T-cell (primary cell): ENCODE measurements at places on chromosomes 3 and 15.

GRCh38 chr3:187922704-187923416, 177.6 kb upstream of the BCL6 start:
- no peak for DNase-seq

DNA sequence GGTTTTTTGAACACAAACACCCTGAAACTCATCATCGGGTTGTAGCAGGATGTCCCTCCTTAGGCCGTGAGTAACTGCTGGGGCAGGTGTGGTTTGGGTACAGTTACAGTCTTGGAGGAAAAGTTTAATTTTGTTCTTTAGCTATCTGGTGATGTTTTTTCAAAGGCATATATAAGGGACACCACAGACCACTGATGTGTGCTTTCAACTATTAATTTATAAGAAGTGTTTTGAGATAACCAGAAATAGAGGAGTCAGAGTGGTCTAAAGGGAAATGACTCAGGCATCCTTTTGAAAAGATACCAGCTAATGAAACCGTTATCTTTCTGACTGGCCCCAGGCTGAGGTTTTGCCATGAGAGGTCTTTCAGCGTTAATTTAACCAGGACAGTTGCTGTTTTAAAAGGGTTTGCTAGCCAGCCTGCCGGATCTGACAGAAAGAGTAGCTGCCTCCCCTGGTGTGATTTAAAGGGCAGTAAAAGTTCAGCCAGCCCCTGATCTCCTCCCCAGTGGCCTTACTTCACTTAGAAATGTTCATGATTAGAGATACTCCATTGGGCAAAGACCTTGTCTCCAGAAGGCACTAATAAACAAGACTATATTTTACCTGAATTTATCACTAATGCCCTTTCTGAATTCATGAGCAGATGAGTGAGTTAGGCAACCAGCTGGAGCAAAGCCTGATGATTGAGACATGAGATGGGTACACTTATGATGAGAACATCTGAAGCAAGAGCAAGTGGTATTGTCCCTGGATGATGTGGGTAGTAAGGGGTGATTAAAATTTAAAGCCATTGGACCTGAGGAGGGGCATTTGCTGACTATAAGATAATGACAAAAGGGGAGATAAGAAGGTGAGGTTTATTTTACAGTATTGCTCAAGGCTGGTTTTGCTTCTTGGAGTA, 482.5 kb upstream of the TBL1XR1 start:
- DNase-seq, result no peak

GRCh38 chr3:45795882-45796765, at the start of gene SLC6A20:
TSS of gene SLC6A20 (minus strand) at chr3:45796536. CDS start at chr3:45796419, 117 bp downstream.
- no peak for DNase-seq

DNA sequence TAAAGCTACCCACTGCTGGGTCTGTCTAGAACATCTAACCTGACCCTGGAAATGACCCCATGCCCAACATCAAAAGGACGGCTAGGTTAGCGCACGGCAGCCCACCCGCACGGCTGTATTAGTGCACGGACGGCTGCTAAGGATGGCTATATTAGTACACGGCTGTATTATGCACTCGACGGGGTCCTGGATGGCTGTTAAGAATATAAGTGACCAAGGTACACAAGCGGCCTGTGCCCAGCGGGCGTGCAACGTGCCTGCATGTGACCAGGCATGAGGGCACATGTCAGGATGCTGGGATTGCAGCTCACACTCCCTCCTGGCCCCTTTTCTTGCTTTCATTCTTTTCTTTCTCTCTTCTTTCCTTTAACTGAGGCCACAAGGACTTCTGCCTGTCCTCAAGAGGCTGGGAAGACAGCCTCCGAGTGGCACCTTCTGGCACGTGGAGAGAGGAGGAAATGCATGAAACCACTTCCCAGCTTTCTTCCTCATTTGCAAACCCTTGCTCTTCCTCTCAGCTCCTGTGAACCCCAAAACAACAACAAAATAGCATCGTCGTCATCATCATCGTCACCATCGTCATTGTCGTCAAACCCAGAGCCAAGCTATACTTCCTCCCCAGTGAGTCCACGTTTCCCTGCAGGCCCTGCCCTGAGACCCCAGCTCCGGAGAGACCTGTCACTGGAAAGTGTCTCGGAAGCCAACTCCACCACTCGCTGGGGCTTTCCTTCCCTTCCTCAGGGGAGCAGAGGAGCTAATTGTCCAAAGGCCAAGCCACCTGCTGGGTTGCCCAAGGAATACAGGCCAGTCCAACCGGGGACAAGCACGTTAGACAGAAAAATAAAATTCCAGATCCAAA, 101.8 kb downstream of the CHSY1 start:
- DNase-seq, result no peak

GRCh38 chr3:196643761-196644160, 4.3 kb downstream of the NRROS start:
- no peak for DNase-seq

DNA sequence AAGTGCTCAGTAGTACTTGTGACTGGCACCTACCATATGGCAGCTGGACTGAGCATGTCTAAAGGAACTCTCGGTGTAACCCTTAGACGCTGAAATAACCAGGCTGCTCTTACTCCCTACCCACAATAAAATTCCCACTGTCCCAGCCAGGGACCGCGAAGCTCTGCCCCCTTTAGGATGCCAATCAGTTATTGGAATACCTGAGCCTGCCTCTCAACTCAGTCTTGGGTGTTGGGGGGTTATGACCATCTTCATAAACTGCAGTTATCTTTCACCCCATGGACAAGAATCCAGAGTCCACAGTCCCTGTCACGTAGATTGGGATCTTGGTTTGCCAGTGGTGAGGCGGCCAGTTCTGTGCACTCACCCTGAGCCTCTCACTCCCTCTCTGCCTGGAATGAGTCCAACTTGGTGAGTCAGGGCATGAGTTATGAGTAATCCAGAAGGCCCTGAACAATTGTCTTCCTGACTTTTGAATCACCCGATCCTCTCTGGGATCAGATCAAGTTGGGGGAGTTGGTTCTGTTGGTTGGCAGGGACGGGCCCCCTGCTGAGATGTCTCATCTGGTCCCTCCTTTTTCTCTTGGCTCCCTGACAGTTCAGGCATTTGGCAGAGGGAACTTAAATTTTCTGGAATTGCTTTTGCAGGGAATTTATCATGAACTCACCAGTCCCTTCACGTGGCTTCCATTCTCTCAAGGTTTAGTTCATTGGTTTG, 120.1 kb upstream of the UBE2E1 start:
- DNase-seq, result no peak

GRCh38 chr15:60052796-60053195, 48.7 kb downstream of the FOXB1 start:
- DNase-seq, result no peak

DNA sequence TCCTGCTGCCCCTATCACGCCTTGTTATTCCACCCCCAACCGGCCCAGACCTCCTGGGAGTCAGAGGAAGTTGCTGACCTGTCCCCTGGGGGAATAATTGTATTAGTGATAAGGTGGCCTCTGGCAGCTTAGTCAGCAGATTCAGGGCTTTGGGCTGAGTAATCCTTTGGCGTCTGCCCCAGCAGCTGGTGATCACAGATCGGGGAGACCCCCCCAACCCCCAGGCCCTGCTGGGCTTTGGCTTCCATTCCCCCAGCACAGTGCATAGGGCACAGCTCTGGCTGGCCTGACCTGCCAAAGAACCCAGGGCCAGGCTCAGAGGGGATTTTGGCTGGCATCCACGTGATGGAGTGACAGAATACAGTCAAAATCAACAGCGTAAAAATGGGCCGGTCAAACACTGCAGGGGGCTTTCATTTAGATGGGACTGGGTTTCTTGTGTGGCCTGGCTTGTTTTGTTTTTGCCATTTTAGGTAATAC, 3.9 kb upstream of the NR2E3 start:
- no peak for DNase-seq

DNA sequence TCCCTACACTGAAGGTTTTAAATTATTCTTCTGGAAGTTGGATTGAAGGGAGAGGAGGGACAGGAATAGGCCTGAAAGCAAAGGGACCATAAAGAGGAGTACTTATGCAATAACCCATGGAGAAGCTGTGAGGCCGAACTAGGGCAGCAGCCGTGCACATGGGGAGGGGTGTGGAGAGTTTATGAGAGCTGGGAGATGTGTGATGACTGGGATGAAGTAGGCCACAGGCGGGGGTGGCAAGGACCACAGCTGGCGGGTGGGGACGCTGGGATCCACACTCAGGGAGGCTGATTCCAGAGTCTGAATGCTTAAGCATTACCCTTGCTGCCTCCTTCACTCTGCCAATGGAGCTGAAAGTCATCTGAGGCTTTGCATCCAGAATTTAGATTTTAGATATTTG, 123.8 kb downstream of the ARNT2 start:
- no peak for DNase-seq

DNA sequence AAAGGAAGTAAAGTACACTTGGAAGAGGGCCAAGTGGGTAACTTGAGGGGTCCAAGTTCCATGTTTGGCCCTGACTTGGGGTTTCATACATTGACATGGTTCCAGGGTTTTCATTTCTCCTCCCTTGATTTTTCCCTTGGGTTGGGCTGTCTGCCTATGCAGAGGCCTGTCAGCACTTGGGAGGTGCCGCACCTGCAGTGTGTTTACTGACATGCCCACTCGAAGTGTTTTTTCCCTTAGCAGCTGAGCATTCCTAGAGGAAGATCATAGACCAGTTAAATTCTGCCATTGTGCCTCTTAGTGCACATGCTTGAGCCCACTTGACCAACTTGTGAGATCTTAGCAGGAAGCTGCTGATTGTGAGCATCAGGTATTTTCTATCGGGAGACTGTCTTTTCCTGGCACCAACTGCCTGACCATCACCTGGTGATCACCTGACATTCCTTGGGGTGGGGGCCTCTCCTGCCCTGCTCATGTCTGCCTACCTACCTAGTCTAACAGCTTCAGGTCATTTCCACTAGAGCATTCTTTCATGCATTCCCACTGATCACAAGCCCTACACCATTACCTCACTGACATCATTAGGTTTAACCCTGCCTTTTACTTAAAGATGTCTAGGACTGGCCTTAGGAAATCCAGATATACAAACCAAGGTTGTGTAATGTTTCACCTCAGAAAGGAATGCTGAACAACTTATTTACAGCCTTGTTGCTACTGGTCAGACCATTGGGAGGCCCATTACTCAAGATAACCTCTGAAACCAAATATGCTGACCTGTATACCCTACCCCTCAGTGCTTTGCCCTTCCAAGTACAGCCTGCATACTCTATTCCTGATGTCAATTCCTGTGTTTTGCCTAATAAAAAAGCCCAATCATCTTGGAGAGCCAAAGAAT, 68.3 kb downstream of the CD47 start:
- DNase-seq, result no peak

- no peak for DNase-seq
Measured at GRCh38 chr3:16478516-16478915, 35.0 kb downstream of the RFTN1 start.

DNA sequence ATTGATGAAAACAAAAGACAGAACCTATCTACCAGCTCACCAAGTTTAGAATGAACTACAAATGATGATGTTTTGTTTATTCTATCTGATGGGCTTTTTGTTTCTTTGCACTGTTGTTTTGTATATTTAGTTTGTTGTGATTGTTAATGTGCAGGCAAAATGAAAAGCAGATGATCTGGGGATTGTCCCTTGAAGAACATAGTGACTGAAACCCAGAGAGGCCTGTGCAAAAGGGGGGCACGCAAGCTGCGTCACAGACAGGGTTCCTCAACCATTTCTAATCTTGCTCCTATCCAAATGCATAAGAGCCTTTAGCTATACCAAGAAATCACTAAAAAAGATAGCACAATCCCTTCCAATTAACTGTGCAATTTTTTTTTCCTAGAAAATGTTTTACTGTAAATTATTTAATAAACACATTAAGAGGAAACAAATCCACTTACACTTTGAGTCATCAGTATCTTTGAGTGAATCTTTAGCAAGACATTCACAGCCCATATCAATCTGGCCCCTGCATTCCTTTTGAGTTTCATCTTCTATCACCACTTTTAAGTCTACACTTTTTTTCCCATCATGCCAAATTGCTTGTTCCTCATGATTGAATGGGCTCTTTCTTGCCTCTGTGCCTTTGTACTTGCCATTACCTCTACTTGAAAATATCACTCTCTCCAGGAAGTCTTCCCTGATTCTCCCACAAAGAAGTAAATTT, 220.3 kb downstream of the ATP8B4 start:
- DNase-seq, result no peak

- no peak for DNase-seq
Measured at GRCh38 chr15:87947560-87947959, 309.0 kb downstream of the NTRK3 start.

DNA sequence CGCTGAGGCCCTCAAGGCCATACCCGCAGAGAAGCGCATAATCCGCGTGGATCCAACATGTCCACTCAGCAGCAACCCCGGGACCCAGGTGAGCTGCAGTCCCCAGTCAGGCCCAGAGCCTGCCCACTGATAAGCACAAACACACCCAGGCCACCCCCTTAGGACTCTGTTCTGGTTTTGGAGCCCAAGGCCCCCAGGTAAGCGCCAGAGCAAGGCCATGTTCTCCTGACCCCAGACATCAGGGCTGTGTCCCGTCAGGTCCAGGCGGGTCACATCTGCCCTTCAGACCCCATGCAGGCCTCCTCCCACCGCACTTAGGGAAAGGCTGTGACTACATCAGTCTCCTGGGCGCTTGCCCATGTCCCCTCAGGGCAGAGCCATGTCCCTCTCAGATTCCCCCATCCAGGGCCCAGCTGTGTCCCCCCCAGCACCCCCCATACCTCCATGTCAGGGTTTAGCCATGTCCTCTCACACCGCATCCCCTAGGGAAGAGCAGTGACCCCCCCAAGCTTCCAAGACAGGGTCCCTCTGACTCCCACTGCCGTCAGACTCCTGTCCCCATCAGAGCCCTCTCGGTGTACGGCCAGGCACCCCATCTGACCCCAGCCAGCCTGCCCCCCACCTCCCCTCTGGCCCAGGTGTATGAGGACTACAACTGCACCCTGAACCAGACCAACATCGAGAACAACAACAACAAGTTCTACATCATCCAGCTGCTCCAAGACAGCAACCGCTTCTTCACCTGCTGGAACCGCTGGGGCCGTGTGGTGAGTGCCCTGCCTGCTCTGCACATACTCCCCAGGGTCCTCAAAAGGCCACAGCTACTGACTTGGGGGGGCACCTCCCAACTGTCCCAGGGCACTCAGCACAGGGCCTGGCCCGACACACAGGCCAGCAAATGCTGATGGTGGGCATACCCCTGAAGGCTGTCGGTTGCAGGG, 1.6 kb downstream of the PARP3 start:
- DNase-seq, result no peak

DNA sequence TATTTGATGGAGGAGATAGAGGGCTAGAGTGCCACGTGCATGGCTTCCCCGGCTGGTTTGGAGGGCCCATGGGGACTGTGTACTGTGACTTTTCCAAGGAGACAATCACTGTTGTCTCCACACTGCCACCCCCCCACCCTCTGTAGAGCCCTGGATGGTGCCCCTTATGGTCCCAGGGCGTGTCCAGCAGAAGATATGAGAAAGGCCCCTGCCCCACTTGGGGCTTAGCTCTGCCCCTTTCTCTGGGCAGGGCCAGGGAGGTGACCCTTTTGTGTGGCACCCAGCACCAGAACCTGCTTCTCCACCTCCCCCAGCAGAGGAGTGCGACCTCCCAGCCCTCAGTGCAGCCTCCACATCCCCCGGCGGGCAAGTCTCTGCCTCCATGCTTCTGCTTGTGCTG, 32.1 kb downstream of the SPSB4 start:
- no peak for DNase-seq

DNA sequence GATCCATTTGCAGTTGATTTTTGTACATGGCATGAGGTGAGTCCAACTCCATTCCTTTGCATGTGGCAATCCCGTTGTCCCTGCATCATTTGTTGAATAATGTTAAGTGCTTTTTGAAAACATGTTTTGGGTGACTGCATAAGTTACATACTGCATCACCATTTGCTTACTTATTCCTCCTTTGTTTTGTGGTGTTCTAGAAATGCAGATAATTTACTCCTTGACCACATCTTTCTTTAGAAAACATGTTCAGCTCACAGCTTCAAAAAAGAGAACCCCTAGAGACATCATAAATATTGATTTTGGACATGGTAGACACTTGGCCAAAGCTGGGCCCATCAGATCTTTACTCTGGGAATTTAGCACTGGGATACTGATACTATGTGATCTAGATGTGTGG, 135.3 kb upstream of the DAZL start:
- DNase-seq, result no peak
